Astrocyte (in vitro differentiated cells and primary cell): ENCODE measurements at places on chromosomes 16 and 17. TPM values are rescaled to one million over a fixed set of nuclear protein-coding genes. Genes with fewer than 3 reads are reported as not detected.

Gene KRTAP4-3
- total RNA-seq: not detected in 2 replicates

Gene PRR35
- 0.09 TPM in 1 of 2 replicates, not detected in the other for total RNA-seq

Gene CDH1
- 10.7 and 23.8 TPM in 2 replicates for total RNA-seq

Gene RANBP10
- 14.2 and 15.7 TPM in 2 replicates for total RNA-seq

Gene ASGR1
- total RNA-seq: 3.6 and 5.0 TPM in 2 replicates

Gene AHSP
- total RNA-seq: not detected in 2 replicates

Gene SALL1
- 15.0 and 15.1 TPM in 2 replicates for total RNA-seq
